Foreskin melanocyte (primary cell): ENCODE measurements at places on chromosomes 16 and 17.

DNA sequence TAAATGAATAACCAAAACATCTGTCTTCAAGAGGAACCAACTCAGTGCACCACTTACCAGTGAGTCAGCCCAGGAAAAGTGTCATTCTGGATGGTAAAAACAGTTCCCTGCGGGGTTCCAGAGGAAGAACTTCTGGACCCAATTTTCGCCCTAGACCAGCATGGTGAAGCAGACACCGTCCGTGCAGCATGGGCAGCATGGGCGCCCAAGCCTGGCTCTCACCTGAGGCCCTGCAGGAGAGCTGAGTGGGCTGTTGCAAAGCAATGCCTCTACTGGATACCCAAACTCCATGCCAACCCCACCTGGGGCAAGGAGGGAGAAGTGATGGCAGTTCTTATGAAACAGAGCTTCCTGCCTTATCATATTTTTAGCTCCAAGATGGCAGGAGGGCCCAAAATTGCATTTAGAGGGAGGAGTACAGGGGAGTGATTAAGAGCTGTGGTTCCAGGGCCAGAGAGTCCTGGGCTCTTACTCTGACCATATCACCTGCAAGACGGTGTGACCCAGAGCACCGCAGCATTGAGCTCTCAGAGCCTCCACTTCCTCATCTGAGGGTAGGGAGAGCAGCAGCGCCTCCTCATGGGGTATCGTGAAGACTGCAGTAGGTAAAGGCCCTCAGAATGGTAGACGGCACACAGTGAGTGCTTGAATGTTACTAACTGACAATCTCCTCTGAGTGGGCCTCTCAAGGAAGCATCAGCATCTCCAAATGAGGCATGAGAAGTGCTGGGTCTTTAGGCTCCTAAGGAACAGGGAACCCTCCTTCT, 16.6 kb upstream of the INPP5K start:
- DNase-seq: no peak

- DNase-seq: no peak
Observed at GRCh38 chr17:65074778-65075250, 18.3 kb upstream of the GNA13 start.

DNA sequence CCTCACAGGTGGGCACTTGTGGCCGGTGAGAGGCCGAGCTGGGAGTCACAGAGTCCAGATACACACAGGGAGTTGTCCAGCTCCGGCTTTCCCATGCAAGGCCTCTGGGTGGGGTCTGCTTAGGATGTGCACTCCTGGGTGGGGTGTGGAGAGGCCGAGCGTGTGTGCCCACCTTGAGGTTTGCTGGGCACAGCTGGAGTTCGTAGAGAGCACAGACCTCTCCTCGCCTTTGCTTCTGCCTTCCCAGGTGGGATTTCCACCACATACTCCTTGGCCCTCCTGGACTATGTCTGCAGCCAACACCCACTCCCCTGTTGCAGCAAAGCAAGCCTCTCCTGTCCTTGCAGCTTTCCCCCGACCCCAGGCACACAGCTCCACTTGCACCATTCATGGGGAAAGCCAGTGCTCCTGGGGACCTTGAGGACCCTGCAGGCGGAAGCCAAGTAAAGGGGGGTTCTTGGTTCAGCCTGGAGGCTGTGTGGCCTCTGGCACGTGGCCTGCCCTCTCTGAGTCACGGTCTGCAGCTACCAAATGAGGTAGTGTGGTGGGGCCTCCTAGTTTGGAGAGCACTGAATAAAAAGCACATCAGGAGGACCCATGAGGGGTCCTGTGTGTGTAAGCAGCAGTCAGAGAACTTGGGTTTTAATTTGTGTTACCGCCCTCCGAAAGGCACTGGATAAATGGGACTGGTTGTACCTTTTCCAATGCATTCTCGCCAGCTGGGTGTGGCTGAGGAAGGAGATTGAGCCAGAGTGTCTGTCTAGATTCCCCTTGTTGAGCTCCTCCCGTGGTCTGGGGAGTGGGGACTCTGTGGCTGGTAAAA, 31.5 kb downstream of the MPRIP start:
- no peak for DNase-seq

DNA sequence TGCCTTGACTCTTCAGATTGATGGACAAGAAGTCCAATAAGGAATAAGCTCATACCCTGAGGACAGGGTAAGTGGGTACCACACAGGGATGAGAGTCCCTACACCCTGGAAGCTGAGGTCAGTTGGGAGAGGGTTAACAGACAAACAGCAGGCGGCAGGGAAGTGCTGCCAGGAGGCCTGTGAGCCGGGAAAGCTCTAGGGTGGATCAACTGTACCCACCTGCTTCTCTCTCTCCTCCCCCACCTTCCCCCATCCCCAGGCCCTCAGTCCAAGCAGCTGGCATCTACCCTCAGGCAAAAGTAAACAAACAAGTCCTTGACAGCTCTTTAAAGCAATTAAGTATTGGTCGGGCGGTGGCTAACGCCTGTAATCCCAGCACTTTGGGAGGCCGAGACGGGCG, 20.7 kb upstream of the MYLK3 start:
- no peak for DNase-seq
